AG08395 (cell line): ENCODE measurements at places on chromosomes 2 and 18.

- no peak for DNase-seq
These were observed 61.4 kb downstream of the ZEB2 start for GRCh38 chr2:144458541-144458940.

DNA sequence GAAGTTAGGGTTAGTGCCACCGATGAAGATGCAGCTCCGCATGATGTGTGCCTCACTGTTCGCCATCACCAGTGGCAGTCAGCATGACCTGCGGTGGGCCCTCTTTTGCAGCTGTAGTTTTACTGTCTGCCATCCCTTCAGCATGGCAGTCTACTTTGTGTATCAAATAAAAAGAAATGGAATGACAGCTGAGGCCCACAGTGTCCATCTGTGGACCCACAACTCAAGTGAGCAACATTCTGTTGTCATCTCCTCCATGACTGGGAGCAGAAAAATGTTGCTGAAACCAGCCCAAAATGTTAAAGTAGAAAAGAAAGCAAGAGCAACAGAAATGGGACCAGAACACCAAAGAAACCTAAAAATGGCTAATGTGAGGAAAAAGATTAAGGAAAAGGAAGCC lies 128.7 kb downstream of the MEP1B start:
- peak; percentile 25 for DNase-seq

DNA sequence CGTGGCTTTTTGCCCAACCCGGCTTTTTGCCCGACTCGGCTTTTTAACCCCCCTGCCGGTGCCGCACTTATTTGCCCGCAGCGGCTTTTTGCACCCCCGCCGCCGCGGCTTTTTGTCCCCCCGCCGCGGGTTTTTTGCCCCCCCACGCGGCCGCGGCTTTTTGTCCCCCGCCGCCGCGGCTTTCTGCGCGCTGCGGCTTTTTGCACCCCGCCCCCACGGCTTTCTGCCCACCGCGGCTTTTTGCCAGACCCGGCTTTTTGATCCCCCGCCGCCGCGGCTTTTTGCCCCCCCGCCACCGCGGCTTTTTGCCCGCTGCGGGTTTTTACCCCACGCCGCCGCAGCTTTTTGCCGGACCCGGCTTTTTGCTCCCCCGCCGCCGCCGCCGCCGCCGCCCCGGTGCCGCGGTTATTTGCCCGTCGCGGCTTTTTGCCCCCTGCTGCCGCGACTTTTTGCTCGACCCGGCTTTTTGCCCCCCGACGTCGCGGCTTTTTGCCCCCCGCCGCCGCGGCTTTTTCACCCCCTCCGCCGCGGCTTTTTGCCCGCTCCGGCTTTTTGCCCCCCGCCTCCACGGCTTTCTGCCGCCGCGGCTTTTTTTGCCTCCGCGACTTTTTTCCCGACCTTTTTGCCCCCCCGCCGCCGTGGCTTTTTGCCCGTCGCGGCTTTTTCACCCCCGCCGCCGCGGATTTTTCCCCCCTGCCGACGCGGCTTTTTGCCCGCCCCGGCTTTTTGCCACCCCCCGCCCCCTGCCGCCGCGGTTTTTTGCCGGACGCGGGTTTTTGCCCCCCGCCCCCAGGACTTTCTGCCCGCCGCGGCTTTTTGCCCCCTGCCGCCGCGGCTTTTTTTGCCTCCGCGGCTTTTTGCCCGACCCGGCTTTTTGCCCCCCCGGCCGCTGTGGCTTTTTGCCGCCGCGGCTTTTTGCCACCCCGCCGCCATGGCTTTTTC lies 2786.5 kb downstream of the RPIA start:
- DNase-seq, result peak; percentile 18

DNA sequence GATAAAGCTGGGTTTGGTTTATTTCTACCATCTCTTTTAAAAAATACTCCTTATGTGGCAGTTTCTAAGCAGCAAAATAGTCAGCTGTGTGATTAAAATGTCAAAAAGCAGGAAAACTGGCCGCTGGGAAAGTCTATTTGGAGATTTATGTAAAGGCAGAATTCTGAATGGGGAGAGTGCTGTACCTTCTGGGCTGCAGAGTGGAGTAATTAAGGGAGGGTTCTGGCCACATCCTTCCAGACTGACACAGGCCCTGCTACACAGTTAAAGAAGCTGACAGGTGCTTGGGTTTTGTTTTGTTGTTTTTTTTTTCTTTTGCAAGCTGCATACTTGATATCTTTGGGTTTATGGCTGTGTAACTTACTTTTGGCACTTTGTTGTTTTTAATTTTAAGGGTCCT lies 157.2 kb downstream of the WDSUB1 start:
- no peak for DNase-seq

- DNase-seq, result no peak
These were observed 7.8 kb upstream of the UGT1A9 start for GRCh38 chr2:233663911-233664310.

GRCh38 chr2:70715071-70715985 lies 52.7 kb downstream of the ADD2 start:
- DNase-seq, result no peak

DNA sequence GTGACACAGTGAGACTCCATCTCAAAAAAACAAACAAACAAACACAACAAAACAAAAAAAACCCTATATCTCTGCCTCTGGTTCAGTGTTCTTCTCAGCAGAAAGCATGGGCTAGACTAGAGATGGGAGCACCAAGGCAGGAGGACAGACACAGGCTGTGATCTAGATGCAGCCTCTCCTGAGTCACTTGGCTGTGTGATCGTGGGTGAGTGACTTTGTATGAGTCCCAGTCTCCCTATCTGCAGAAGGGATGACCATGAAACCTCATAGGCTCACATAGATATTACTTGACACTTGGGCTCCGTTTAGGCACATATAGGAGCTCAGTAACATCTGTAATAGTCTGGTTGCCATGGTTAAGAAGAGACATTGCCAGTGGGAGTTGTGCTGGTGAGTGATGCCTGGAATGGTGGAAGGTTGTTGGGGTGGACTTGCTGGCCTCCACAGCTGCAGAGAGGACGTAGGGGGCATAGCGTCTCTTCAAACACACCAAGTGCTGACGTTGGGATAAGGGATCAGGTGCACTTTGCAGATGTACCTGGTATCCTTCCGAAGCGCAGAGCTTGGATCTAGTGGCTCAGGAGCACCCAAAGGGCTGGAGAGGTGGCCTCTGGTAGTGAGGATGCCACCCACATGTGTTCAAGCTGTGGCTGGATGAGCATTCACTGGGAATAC lies 318.9 kb upstream of the HS6ST1 start:
- no peak for DNase-seq

DNA sequence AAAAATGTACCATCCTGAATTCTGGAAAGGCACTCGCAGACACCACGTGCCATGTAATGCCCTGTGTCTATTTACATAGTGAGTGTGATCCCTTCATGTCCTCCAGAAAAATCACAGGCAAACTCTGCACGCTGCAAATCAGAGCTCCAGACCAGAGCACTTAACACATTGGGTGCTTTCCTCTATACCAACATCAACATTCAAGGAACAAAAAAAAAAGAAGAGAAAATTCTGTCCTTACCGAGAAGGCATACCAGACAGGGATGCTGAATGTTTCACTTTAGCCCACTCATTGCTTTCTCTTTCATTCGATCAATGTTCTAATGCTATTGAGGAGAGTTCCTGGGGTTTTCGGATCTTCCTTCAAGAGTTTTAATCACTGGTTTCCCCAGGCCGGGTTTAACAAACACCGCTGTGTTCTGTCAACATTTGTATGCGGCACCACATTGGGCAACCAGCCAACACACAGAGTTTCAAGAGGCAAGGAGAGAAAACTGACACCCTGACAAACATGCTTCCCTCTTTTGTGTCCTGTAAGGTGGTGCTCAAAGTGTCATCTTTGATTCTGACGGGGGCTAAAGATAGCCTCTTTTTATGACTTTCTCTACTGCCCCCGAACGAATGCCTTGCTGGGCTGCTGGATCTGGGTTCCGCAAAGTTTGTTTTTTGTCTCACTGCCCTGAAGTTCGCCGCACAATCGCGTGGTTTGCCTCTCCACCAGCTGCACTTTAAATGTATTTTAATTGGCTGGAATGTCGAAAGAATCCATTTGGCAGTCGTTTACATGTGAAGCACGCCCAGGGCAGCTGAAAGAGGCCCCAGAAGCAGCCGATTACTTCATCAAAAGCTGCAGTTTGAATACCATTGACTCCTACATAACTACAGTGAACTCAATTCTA lies 106.4 kb upstream of the NCKAP5 start:
- DNase-seq, result peak; percentile 81
